Right renal pelvis (tissue), 4 donors: ENCODE measurements at places on chromosomes 1 and 21.

- no peak for DNase-seq
These were observed 1.2 kb downstream of the ATP2B4 start for GRCh38 chr1:203627851-203628200.

- no peak for DNase-seq
These were observed 613.5 kb downstream of the MATN1 start for GRCh38 chr1:30109853-30110252.

DNA sequence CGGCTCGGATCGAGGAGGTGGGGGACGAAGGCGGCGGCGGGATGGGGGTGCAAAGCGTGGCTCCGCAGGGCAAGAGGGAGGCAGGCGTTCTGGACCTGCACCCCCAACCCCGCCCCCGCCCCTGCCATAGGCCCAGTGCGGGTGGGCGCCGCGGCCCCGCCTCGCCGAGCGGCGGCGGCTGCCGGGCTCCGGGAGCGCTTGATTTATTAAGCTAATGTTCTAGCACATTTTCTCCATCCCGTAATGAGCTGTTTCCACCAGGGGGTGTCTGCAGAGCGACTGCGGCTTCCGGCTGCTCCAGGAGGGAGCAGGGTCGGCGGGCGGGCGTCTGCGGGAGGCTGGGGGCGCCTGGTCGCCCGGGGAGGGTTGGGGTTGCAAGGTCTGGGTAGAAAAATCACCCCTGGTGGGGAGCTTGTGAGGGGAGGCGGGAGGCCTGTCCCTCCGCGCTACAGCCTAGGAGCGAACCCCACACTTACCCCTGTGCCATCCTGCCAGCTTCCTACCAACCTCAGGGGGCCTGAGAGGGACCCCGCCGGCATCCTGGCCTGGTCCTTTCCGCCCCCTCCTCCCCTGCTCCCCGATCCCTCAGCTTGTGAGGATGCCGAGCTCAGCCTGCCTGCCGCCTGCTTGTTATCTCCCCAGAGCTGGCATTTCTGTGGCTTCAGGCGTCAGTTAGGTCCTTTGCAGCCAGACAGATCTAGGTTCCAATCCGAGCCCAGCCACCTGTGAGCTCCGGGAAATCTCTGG lies 48.5 kb upstream of the ACOT11 start:
- no peak for DNase-seq

GRCh38 chr21:15894596-15894995 lies 164.8 kb downstream of the USP25 start:
- DNase-seq, result no peak

DNA sequence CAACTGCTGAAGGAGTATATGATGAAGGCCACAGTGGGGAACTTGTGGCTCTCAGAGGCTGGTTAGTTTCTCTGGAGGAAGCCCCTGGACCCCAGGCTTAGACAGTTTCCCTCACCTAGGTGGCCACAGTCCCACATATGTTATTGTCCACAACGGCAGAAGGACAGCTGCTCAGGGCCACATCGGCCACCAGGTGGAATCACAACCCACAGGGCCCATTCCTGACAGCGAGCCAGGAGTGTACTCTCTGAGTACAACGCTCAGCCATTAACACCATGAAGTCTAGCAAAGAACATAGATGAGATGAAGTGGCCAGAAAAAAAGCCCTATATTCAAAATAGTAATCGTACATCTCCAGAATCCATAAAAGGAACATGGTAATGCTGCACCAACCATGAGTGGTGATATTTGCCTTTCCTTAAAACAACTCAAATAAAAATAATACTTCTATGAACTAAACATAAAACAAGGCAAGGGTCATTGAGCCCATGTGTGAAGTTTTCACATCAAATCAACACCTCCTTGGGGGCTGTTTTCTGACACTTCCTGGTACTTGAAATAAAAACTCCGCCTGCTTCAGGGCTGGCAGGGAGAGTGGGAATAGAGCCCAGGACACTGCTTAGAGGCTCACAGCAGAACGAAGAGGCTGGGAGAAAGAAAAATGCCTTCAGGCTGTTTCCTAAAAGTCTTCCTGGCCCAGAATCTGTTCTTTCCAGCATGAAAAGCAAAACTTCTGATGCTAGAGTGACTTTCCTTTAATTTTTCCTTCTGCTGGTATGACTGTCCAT lies 383.3 kb downstream of the HHAT start:
- no peak for DNase-seq

DNA sequence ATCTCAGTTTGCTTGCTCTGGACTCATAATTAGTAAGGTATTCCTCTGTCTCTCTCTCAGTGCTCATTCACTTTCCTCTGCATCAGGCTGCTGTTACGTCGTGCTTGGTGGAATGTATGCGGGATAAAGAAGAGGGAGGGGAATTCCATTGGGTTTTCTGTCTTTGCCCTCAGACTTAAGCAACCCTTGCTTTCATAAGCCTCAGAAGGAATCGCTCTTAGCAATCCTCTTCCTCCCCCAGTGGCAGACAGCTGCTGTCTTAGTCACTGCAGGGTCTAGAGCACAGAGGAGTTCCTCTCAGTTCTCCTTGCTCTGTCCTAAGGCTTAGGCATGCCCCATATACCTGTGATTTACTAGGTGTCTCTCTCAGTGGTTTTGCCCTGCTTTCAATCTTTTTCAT lies 19.1 kb upstream of the NTMT2 start:
- DNase-seq, result no peak

DNA sequence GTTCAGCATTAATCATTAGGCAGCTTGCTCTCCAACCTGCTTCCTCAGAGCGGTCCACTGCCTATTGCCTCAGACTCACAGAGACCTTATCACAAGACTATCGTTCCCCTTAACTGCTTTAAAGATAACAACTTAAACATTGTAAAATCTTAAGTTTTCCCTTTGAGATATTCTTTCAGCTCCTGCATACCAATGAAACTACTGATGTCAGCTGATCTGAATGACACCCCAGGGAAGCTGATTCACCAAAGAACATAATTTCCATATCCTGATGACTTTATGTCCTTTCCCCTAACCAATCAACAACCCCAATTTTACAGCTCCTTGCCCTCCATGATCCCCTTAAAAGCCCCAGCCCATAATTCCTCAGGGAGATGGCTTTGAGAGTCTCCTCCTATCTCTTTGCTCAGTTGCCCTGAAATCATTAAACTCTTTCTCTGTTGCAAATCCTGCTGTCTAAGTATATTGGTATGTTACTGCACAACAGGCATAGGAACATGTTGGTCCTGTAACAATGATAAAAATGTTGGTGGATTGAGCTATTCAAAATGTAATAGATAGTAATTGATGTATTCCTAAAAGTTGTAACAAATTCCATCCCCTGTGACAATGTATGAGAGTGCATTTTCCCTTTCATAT lies 621.4 kb upstream of the RGS18 start:
- DNase-seq, result no peak
